ENCODE measurements at places on chromosomes 12 and 14.

DNA sequence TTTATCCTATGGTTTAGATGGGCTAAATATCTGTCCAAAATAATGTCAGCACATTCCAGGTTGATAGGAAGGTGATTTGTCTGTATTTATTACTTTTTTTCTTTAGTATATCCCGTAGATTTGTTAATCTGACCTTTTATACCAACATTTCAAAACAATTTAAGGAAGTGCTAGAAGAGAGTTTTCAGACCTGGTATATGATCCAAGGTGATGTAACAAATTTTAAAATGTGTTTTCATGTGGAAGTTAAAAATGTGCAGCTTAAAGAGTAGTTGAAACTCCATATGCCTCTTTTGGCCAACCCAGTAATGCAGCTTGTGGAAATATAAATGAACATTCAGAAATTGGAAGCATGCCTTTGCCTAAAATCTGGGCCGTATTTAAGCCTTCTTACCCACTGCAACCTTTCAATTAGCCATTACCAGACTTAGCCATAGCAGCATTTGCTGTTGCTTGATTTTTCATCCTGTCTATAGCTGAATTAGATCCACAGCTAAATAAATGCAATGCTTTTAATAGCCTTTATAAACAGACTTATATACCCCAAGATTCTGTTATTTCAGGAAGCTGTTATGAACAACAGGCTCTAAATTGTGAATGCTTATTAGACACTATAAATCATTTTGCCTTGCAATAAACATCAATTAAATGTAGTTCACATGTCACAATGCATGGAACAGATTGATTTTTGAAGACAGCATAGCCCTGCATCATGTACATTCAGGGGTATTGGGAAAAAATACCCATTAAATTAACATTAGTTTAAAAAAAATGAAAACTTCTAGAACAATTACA is 271.2 kb downstream of the PDZRN4 start:
- no peak for DNase-seq

DNA sequence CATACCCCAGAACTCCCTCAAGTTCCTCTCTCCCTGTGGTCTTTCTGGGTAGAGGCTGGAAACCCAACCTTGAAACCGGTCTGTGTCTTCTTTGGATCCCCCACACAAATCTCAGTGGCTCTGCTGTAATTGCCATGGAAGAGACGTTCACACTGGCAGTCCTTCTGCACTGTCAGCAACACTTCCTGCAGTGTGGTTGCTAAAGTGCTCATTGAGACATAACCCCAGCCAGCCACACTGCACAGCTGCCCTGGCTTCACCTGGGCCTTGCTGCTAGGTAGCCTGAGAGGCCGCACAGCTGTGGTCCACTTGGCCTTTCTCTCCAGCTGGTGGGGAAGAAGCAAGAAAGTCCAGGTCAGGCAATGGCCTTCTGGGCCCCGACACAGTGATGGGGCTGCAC is 2.4 kb downstream of the GZMH start:
- DNase-seq: no peak

GRCh38 chr12:92556141-92556540 is 146.6 kb upstream of the PLEKHG7 start:
- DNase-seq: no peak

- no peak for DNase-seq
These were observed 26.3 kb downstream of the BICDL1 start for GRCh38 chr12:120015313-120015712.

- no peak for DNase-seq
These were observed 20.7 kb downstream of the GCH1 start for GRCh38 chr14:54881761-54882401.

- DNase-seq: no peak
These were observed 155.3 kb downstream of the ADAMTS20 start for GRCh38 chr12:43396671-43397070.

- no peak for DNase-seq
These were observed 112.0 kb downstream of the TSPAN8 start for GRCh38 chr12:71045781-71046180.

- no peak for DNase-seq
These were observed 692 bp downstream of the MYG1 start for GRCh38 chr12:53300187-53300586.

DNA sequence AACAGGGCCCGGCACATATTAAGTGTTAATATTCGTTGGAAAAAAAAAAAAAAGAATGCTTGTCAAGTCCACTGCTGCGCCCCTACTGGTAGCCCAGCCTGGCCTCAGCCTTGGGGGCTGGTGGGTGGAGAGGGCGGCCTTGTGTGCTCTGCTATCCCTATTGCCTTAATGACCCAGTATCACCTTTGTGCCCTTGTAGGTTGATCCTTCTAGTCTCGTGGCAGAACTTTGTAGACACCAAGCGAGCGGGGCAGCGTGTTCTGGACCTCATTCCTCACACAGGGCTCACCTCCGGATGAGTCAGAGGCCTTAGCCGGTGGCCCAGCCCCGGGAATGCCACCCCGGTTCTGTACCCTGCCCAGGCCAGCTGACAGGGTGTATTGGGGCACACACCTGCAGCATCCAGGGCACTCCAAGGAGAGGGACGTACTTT is 1.8 kb upstream of the RCOR1 start:
- DNase-seq: no peak

GRCh38 chr12:53482626-53483168 is 16.6 kb downstream of the MAP3K12 start:
- DNase-seq: no peak

DNA sequence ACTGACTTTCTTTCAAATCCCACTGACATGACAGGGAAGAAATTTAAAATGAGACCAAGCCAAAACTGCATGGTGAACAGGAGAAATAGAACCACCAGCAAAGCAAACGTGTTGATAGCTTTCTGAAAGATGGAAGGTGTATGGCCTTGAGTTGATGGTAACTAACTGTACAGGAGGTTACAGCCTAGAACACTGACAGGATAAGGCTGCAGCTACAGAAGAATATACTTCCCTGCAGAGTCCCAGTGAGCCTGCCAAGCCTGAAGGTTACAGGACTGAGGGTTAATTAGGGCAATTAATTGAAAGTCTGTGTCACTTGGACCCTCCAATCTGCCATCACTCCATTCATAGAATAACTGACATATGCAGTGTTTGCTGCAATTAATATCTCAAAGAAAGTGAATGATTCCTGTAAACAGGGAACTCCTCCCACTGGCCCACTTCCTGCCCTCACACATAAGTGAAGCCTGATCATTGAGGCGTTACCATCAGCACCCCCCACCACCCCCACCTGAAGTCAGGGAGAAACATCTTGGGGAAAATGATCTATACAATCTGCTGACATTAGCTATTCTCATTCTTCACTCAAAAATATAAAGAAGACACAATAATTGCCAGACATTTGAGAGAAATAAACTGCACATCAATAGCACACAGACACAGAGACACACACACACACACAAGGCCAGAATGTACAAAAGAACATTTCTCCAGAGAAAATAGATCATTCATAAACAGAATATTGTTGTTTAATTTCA is 73.4 kb downstream of the GTF2A1 start:
- DNase-seq: no peak

GRCh38 chr12:19186722-19187661 is 57.5 kb downstream of the PLEKHA5 start:
- DNase-seq: no peak

DNA sequence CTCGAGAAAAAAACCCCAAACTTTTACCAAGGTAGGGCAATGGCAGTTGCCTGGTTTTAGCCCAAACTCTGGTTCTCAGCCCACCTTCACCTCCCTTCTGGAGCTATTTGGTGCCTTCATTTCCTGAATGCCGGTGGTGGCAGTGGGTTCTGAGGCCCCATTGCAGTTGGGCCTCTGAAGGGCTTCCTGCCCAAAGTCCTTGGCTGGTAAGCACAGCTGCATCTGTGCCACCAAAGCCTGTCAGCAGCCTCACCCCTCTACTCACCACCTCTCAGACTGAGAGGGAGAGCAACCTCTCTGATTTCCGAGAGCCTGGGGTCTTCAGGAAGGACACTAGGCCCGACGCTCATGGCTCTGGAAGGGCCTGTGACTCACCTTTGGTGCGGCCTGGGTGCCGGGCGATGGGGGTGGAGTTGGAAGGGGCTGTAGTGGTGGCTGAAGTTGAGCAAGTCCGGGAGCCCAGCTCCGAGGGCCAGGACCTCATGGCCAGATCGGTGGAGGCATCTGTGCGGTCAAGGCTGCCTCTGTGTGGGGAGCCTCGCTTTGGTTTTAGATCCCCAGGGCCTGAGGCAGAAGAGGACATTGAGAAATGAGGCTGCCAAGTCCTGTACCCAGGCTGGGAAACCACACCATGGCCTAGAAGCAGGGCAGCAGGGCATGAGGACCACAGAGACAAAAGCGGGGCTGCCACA is 38.6 kb upstream of the GPR68 start:
- no peak for DNase-seq

Data from NCI-H1417 treated with DMSO at 0.1 percent for 48 hours (cell line).